ENCODE measurements at places on chromosomes 5 and 9. TPM values are rescaled to one million over a fixed set of nuclear protein-coding genes. Genes with fewer than 3 reads are reported as not detected.

Gene ZNF879
- total RNA-seq, result 0.53 TPM

Gene SPEF2
- 1.1 TPM for total RNA-seq

Gene CLTA
- total RNA-seq, result 448 TPM

Gene SLC46A2
- total RNA-seq, result not detected

Gene RNF208
- 0.10 TPM for total RNA-seq

Gene CCDC69
- total RNA-seq, result 18.4 TPM

Gene INSL4
- 0.33 TPM for total RNA-seq

Gene FBLL1
- not detected for total RNA-seq

Gene IDNK
- total RNA-seq, result 2.2 TPM

Gene CD274
- total RNA-seq, result 14.3 TPM

Gene TICAM2
- 2.4 TPM for total RNA-seq

Gene STKLD1
- total RNA-seq, result not detected

Gene GLRA1
- total RNA-seq, result not detected

Gene PARP8
- 10.8 TPM for total RNA-seq

Gene HK3
- total RNA-seq, result not detected

Gene BAAT
- total RNA-seq, result 0.03 TPM

Gene CCNJL
- total RNA-seq, result 13.8 TPM

Gene REEP2
- 2.6 TPM for total RNA-seq

Gene NADK2
- 23.5 TPM for total RNA-seq

DNA sequence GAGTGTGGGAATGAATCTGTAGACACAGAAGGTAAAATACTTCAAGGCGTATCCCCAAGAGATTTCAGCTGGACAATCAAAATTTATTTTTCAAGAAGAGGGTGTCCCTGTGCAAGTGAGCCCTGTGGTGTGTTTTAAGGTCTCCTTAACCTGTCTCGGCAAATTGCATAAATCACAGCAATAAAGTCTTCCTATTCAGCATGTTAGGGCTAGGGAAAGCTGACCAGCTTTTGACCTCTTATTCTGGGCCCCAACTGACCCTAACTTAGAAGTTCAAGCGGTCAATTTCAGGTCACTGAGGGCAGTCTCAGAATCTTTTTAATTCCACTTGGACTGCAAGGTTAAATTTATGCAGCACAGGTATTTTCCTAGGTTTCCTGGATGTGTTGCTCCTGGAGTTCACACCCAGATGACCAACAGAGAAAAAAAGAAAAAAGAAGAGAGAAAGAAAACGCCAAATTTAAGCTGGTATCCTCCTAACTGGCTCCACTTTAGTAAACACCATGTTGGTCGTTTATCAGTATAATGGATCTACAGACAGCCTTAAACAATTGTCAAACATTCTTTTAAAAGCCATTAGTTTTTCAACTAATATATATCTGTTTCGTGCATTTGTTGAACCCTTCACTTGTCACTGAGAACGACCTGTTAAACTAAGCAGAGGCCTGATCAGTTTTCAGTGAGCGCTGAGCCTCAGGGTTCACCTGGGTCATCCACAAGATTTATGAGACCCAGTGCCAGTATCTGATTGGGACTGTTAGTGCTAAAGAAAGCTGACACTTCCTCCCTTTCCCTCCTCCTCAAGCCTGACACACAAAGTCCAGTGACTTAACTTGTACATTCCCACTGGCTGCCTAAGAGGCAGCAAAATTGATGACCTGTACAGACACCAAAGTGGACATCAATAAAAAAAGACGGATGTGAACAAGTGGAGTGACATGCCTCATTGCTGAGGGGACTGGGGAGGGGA is 546.1 kb downstream of the NR2F1-AS1 start:
- no peak for DNase-seq

GRCh38 chr5:140358738-140359310 is 1.2 kb upstream of the SLC4A9 start:
- DNase-seq, result no peak

GRCh38 chr9:95360866-95361265 is 43.4 kb upstream of the FANCC start:
- no peak for DNase-seq

GRCh38 chr9:131606896-131607567 is 61.7 kb downstream of the PRRT1B start:
- DNase-seq, result no peak

DNA sequence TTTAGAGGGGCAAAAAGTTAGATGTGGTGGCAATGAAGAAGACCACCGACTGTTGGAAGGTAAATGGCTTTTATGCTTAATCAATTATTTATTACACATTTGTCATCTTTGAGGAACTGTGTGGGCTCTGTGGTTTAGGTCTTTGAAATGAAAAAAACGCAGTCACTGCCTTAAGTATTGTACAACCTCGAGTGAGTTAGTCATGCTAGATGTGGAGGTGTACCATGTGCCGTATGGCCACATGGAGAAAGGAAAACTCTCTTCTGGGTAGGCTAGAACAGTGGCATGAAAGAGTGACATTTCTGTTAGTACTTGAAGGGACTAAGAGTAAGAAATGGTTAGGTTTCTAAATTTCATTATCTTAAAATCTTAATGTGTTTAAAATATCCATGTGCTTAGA is 166.1 kb downstream of the HACD4 start:
- DNase-seq, result no peak

DNA sequence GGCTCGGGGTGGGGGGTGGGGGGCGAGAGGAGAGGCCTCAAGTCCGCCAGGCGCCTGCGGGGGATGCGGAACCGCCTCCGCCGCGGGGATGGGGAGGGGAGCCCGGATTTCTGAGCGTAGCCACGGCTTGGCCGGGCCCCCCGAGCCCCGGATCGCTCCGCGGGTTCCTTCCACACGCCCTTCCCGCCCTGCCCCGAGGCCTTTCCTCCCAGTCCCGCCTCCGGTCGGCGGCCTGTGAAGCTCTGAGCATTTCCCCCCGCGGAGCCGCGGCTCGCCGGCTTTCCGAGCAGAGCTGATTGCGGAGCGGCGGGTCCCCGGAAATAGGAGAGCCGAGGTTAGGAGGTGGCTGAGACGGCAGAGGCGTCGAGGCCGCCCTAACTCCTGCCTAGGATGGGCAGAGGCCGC is 6.1 kb downstream of the IRX4 start:
- DNase-seq, result no peak

DNA sequence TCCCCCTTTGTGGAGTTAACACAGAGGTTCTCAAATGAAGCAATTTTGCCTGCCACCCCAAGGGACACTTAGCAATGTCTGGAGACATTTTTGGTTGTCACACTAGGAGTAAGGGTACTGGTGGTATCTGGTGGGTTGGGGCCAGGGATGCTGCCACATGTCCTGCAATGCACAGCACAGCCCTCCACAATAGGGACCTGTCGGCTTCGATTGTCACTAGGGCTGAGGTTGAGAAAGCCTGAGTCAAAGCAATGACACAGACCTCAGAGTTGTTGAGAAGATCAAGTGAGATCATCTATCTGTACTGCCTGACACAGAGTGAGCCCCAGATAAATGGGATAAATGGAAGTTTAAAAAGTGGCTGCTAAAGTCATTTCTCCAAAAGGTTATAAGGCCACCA is 249.2 kb upstream of the KLF4 start:
- DNase-seq, result no peak

DNA sequence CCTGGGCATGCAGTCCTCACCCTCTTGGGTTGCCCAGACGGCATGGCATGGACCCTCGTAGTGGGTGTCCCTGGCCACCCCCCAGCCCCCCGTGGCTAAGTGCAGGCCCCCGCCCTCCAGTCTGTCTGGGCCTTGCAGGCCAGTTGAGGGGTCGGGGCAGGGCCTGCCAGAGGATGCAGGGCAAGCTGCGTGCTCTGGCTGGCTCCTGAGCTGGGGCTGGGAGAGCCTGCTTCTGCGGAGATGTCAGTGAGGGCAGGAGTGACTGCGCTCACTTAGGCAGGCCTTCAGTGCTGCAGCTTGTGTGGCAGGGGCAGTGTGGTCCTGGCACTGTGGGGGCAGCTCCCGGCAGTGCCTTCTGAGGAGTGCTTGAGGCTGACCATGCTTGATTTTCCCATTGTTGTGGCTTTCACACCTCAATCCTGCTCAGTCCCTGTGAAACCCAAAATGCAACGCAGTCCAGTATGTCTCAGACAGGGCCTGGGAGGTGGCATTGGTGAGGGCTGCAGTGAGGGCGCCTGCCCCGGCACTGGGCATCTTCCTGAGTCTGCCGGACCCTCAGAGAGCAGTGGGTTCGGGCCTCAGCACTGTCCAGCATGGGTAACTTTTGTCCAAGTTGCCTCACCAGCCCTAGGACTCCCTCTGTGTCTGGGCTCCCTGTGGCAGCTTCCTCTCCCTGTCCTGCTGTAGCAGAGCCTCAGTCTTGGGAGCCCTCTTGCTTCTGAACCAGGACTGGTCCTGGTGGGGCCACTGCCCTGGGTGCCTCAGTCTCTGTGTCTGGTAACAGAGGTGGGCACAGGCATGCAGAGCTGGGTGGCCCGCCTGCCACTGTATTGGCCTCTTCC is 93.0 kb downstream of the PHF2 start:
- DNase-seq, result no peak

GRCh38 chr9:127953154-127953553 is 15.5 kb upstream of the DPM2 start:
- DNase-seq, result no peak

DNA sequence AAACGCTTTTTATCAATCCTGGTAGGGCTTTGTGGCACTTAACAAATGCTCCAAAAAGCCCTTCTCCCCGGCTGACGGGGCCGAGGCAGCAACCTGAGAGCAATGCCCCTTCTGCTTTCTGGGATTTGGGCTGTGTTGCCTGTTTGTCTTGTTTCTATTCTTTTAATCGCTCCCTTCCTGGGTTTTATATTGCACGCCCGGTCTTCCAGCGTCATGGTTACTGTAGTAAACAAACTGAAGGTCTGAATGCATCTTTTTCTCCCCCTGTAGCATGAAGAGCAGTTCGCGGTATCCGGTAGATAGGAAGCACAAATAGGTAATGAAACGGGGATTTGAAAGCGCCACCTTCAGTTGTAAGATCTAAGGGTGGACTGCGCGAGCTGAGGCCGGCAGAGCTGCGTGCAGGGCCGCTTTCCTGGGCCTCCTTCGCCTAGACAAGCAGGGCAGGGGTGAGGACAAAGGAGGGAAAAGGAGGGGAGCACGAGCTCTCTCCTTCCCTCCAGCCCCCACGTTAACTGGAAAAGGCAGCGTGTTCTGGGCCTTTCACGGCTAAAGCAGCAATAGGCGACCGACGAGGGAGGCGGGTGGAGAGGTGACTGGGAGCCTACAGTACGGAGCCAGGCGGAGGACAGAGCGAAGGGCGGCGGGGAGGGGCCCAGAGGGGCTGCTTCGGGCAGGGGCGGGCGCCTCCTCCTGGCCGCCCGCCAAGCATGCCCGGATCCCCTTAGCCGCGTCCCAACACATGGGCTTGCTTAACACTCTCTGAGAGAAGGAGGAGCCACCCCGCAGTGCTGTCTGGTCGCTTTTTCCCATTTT is 49.3 kb upstream of the ZNF366 start:
- DNase-seq, result no peak

- no peak for DNase-seq
These were observed 52.6 kb upstream of the ATP10B start for GRCh38 chr5:160904591-160904990.

GRCh38 chr5:73757416-73757815 is 131.4 kb downstream of the ARHGEF28 start:
- DNase-seq, result no peak

- DNase-seq, result no peak
These were observed 19.5 kb downstream of the SPAAR start for GRCh38 chr9:35928591-35929452.

DNA sequence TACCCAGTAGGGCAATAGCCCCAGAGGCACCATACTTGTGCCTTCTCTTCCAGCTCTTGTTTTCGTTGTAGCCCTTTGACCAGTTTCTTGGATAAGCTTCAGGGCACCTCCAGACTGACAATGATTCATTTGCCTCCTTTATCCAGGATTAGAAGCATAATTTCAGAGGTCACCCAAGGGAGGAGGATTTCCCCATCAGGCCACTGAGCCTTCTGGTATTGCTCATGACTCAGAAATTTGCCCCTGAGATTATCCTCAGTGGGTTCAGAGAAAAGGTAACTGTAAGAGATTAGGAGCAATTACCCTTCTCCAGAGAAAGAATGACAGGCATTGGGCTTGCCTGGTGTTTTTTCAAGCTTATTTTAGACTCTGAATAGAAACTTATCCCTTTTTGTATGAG is 147.9 kb downstream of the MSX2 start:
- no peak for DNase-seq

GRCh38 chr5:176773408-176774035 is 36.8 kb upstream of the UNC5A start:
- DNase-seq, result no peak

DNA sequence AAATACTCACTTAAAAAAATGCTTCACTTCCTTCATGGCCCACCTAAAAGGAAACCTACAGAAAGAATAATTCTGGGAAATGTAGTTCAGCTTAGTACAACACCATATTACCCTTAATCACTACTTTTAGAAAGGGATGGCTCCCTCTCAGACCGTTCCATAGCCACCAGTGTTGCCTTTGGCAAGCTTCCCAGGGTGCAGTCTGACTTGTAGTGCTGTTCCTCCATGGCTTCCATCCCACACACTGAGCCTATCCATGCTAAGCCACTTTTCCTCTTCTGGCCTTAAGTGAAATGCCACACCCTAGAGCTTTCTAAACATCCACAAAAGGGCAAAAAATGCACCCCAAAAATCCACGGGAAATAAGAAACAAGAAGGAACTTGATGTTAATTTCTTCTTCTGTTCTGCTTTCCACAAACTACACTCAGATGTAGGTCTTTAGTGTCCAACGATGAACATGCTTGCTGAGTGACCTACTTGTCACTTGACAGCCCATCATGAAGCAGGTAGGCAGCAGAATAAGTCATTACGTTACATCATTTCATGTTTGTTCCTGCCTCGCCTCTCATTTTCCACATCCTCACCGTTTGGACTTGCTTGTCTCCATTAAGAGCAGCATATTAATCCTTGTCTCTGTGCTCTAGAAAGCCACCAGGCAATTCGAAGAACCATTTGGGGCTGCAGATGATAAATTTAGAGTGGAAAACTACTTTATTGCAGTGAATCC is 391.1 kb upstream of the GRAMD2B start:
- DNase-seq, result peak; percentile 40

- DNase-seq, result no peak
These were observed 12.7 kb downstream of the PLK2 start for GRCh38 chr5:58447226-58447625.

GRCh38 chr5:81760521-81760920 is 9.6 kb upstream of the SSBP2 start:
- no peak for DNase-seq

GRCh38 chr5:35741126-35741716 is 115.5 kb upstream of the IL7R start:
- no peak for DNase-seq

GRCh38 chr9:87109851-87110250 is 162.5 kb upstream of the GAS1 start:
- no peak for DNase-seq

GRCh38 chr5:172418862-172419814 is 35.2 kb downstream of the SH3PXD2B start:
- no peak for DNase-seq

- peak; percentile 38 for DNase-seq
These were observed 38.6 kb downstream of the EXOSC2 start for GRCh38 chr9:130732136-130732535.

All from HT1080 (cell line).